ENCODE measurements at places on chromosomes 5 and 9. TPM values are rescaled to one million over a fixed set of nuclear protein-coding genes. Genes with fewer than 3 reads are reported as not detected.

GRCh38 chr5:33937017-33937706 is 976 bp downstream of the RXFP3 start:
- H3K4me1 ChIP-seq = no peaks in the 10 kb centered on the region
- H3K27me3 ChIP-seq = peaks cover 50% of the 10 kb centered on the region
- H3K27ac ChIP-seq = no peak overlapping the region
- DNase-seq = no peak
- no peak overlapping the region for H3K4me3 ChIP-seq

DNA sequence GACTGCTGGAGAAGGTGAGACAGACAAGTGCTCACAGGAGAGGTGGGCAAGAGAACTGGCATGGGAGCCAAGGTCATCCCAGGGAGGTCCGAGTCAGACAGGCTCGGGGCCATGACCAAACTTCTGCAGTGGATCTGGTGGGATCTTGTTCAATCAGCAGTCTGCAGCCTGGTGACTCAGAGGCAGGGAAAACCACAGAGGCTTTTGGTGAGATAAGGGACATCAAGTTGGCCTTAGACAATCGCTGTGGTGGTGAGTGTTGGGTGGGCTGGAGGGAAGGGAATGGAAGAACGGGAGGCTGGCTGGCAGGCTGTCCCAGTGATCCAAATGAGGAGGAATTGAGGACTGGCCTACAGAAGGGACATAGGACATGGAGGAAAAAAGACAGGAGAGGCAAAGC is 123.8 kb downstream of the TMEM174 start:
- no peaks in the 10 kb centered on the region for H3K4me1 ChIP-seq
- peaks cover 6% of the 10 kb centered on the region for H3K36me3 ChIP-seq
- H3K4me3 ChIP-seq = no peak overlapping the region
- H3K27ac ChIP-seq = no peak overlapping the region
- DNase-seq = no peak
- H3K27me3 ChIP-seq = peaks cover 70% of the 10 kb centered on the region

DNA sequence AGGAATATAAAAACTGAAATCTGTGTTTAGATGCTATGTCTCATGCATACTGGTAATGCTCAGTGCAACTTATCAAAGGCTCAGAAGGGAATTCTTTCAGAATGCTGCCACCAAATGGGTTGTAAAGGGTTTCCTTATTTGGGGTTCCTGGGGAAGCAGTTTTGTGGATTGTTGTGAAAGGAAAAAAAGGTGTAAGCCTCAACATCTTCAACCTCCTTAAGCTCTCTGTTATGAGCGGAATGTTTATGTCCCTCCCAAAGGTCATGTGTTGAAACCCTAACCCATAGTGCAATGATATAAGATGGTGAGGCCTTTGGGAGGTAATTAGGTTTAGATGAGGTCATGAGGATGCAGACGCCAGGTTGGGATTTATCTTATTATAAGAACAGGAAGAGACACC is 41.6 kb downstream of the GNA14 start:
- no peaks in the 10 kb centered on the region for H3K36me3 ChIP-seq
- H3K27me3 ChIP-seq = peaks cover 14% of the 10 kb centered on the region
- DNase-seq = no peak

DNA sequence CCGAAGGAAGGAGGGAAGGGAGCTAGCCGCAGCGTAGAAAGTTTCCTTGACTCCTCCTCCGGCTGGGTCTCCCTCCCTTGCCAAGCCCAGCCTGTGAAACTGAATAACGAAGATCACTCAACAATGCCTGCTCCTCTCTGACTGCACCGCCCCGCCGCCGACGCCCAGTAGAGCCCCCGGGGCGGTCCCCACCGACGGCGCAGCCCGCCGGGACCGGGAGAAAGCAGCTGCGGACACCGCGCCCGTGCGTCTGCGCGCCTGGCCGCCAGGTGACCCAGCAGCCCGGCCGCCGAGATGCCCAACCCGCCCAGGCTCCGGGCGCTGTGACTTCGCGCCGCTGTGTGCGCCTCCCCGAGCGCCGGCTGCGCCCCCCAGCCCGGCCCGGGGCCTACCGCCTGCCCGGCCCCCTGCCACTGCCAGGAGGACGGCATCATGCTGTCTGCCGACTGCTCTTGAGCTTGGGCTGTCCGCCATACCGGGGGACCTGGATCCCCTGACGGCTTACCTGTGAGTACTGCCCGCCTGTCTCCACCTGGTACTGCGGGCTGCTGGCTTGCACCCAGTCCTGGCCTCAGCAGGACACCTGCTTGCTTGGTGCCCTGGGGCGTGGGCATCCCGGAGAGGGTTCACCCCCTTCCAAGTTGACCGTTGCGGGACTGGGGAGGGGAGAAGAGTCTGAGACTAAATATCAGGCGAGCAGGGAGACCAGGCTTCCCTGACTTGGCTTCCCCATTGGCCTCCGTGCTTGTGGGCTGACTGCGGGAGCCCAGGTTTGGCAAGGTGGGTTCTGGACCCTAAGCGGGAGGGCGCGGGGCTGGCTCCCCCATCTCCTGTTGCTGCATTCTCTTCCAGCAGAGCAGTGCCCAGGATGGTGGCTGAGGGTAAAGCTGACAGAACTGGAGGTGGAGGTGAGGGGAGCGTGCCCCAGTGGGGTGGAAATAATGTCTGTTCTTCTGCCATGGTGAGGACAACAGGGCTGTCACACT is 26.2 kb upstream of the SPTLC1 start:
- H3K4me1 ChIP-seq = peaks cover 13% of the 10 kb centered on the region
- H3K36me3 ChIP-seq = no peaks in the 10 kb centered on the region
- DNase-seq = no peak
- no peak overlapping the region for H3K27ac ChIP-seq
- H3K27me3 ChIP-seq = peaks cover 34% of the 10 kb centered on the region

GRCh38 chr5:37871023-37871815 is 31.4 kb upstream of the GDNF start:
- no peak overlapping the region for H3K4me3 ChIP-seq
- H3K27ac ChIP-seq = no peak overlapping the region
- DNase-seq = no peak

DNA sequence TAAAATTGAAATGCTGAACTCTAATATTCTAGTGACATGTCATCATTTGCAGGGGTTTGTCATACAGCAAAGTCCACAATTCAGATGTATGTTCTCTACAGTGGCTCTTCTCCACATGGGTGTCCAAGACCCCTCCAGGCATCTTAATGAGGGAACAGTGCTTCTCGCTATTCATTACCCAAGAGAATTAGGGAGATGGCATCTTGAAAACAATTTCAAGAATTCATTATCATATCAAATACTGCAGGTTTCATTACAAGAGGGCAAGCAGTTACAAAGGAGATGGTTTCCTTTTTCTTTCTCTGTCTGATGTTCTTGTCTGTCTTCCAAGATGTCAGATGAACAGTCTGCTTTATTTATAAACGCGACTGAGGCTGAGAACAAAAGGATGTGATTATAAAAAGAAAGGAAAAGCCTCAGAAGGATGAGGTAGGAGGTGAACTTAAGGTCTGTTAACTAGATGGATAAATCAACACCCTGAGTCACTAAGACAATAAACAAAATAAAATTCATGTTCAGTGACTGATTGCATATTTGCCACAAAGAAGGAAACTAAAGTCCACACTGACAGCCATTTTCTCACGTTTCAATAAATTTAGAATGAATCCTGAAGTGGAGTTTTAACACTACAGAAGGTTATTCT is 326.7 kb upstream of the EFNA5 start:
- H3K36me3 ChIP-seq = no peaks in the 10 kb centered on the region
- DNase-seq = no peak
- H3K4me3 ChIP-seq = no peak overlapping the region
- no peaks in the 10 kb centered on the region for H3K27me3 ChIP-seq
- H3K27ac ChIP-seq = no peak overlapping the region
- peaks cover 3% of the 10 kb centered on the region for H3K4me1 ChIP-seq

DNA sequence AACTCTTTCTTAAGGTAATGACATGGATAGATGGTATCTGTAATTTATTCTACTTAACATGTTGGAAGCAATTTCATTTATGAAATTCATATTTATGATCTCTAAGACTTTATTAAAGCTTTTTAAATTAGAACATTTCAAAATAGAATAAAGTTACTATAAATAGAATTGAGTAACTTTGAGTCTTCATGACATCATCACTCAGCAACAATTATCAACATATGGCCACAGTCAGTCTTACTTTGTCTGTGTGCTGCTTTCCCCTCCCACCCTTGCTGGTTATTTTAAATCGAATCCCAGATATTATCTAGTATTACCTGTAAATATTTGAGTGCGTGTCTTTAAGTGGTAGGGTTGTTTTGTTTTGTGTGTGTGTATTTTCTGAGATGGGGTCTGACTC is 65.2 kb downstream of the IPO11 start:
- no peak overlapping the region for H3K27ac ChIP-seq
- peaks cover 26% of the 10 kb centered on the region for H3K36me3 ChIP-seq
- no peak for DNase-seq
- H3K4me1 ChIP-seq = peaks cover 5% of the 10 kb centered on the region

DNA sequence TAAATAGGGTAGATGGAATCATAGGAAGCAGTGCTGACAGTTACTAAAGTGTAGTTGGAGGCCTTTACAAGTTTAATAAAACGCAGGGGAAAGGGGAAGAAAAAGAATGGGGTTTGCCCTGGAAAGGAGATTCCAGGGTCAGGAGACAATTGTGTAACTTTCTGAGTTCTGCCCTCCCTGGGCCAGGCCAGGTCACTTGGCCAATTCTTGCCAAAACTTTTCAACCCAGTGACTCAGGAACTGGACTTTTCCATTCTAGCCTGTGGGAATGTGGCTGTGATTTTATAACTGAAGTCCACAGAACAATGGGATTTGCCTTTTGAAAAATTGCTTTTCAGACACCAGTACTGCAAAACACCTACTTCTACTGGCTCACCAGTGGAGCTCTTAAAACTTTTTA is 289.8 kb upstream of the ANKRD55 start:
- H3K27me3 ChIP-seq = peaks cover 12% of the 10 kb centered on the region
- no peak for DNase-seq
- peaks cover 8% of the 10 kb centered on the region for H3K4me1 ChIP-seq
- no peaks in the 10 kb centered on the region for H3K36me3 ChIP-seq
- H3K4me3 ChIP-seq = no peak overlapping the region

DNA sequence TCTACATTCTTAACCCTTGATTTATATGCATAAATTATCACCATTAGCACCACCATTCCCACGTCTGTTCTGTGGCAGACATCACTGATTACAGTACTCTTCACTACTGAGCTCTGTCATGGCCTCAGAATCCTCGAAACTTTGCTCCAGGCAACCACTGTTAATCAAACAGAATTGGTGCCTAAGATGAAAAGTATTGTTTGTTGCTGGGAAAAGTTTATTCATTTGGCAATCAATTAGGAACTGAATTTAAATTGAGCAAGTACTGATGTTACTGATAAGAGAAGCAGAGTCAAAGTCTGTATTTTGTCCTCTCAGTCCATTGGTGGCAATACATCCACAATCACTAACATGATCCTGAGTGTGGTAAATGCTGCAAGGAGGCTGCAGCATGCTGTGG is 12.8 kb downstream of the SLC1A1 start:
- no peaks in the 10 kb centered on the region for H3K27me3 ChIP-seq
- no peak overlapping the region for H3K4me3 ChIP-seq
- no peaks in the 10 kb centered on the region for H3K36me3 ChIP-seq
- no peak overlapping the region for H3K27ac ChIP-seq
- DNase-seq = no peak

- no peak overlapping the region for H3K4me3 ChIP-seq
- H3K27ac ChIP-seq = no peak overlapping the region
- no peaks in the 10 kb centered on the region for H3K4me1 ChIP-seq
- no peak for DNase-seq
- H3K36me3 ChIP-seq = no peaks in the 10 kb centered on the region
These were observed 166.1 kb downstream of the MACROH2A1 start for GRCh38 chr5:135232958-135233357.

DNA sequence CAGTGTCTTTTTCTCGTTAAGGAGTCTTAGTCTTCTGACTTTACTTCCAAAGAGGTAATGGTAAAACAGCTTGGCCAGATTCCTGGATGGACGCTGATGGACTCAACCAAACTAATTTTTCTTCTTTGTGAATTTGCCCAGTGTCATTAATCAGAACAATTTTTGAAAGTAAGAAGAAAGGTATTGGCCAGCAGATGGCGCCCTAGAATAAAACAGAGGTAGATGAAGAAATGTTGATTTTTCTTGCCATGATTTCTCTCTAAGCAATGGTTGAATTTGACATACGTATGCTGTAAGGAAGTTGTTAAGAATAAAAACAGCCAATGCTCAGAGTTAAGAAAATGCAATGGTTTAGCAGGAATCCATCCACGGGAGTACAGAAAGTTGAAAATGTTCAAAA is 500.0 kb downstream of the DIRAS2 start:
- peaks cover 21% of the 10 kb centered on the region for H3K27me3 ChIP-seq
- no peaks in the 10 kb centered on the region for H3K36me3 ChIP-seq
- H3K27ac ChIP-seq = no peak overlapping the region
- no peak overlapping the region for H3K4me3 ChIP-seq

DNA sequence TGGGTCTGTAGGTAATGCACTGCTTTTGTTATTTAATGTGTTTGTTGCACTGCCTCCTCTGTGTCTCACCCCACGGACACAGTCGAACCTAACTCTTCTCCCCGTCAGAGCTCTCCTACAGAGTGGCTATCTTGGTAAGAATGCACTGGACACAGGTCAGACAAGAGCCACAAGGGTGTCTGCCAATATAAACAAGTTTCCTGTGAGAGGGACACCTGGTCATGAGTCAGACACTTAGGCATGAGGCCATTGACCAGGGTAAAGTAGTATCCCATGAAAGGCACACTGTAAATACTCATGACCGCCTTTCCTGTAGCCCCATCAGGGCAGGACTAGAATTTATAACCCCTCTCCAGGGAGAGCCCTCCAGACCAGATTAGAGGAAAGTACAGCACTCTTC is 115.5 kb downstream of the SLC12A2 start:
- no peak for DNase-seq
- no peaks in the 10 kb centered on the region for H3K36me3 ChIP-seq
- H3K27ac ChIP-seq = no peak overlapping the region
- H3K4me3 ChIP-seq = no peak overlapping the region
- H3K4me1 ChIP-seq = peaks cover 23% of the 10 kb centered on the region

DNA sequence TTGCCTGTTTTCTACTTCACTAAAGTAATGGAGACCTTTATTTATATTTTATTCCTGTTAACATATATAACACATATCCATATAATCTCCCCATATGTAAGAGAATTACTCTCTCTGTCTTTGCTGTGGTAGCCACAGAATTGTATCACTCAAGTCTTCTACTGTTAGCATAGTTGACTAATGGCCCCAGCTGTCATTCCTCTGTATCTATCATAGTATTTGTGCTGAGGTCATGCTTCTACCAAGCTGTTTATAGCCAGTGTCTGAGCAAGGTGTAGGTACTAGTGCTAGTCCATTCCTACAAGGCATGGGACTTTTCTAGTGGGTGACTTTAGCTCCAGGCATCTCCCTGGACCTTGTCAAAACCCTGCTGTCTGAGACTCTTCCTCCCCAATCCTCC is 244.1 kb downstream of the KIAA0825 start:
- no peak overlapping the region for H3K4me3 ChIP-seq
- H3K36me3 ChIP-seq = no peaks in the 10 kb centered on the region
- H3K27me3 ChIP-seq = peaks cover 2% of the 10 kb centered on the region
- no peaks in the 10 kb centered on the region for H3K4me1 ChIP-seq
- no peak overlapping the region for H3K27ac ChIP-seq
- no peak for DNase-seq

EQTN gene
- total RNA-seq = not detected

STOML2 gene
- total RNA-seq = 250 TPM

AJM1 gene
- 5.8 TPM for total RNA-seq

NUP188 gene
- 158 TPM for total RNA-seq
